ENCODE measurements at places on chromosomes 13 and 19.

- DNase-seq = peak; percentile 43
These were observed 98.5 kb upstream of the PABPC3 start for GRCh38 chr13:24997367-24997967.

- no peak for DNase-seq
These were observed 32.2 kb upstream of the TM9SF2 start for GRCh38 chr13:99469041-99469440.

DNA sequence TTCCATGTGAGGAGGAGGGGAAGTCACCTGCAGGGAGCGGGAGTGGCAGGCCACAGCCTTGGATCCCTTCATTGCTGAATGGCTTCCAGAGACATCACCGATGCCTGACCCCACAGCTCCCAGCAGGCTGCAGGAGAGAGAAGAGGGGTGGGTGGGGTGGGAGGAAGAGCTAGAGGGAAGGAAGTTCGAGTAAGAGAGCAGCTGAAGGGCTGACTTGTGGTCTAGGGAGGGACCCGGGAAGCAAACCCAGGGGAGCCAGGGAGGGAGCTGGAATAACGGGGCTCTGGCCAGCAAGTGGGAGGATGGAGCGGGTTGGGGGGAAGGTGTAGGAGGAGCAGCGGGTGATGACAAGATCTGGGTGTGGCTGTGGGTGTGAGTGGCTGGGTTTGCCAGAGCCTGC is 229.8 kb upstream of the MAB21L1 start:
- DNase-seq = no peak

DNA sequence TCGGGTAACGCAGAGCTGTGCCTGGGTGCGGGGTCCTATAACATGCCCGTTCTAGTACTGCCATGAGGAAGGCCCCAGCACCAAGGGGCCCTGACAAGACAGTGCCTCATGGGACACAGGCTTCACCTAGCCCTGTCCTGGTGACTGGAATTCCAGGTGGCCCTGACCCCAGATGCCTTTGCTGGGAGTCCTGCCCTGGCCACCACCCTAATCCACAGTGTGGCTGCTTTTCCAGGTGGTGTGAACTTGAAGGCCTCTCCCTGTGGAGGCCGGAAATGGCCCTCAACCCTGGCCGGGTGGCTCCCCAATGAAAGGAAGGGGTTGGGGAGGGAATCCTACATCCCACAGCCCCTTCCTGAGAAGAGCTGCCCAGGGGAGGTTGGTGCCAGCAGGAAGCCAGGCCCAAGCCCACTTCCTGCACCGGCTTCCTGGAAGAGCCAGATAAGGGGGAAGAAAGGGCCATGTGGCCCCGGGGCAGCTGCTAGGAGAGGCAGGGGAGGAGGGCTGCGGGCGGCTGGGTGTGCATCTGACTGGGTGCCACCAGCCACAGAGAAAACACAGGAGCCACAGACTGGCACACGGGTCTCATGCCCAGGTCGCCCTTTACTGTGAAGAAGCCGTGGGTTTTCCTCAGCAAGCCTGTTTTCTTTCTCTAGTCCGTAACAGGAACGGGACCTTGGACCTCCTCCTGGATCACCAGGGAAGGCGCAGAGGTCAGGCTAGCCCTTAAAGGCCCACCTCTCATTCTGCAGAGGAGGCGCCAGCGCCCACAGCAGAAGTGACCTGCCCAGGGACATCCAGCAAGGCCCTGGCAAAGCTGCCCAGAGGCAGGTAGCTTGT is 4.7 kb downstream of the LSM4 start:
- DNase-seq = peak; percentile 17

DNA sequence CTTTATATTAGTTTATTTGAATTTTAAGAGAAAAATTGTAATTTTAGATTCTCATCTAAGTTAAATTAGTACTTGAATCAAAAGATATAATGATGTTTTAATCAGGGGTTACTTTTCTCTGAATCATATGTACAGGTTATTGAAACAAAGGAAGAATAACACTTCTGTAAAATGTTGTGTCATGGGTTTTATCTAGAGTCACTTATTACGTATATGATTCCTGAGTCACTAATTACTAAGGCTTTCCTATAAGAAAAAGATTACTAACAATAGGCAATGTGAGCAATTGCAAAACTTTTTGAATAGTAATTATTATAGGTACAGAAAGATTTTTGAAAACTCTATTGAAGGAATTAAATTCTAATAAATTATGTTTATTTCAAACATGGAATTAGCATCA is 99.2 kb upstream of the KLF5 start:
- DNase-seq = no peak

DNA sequence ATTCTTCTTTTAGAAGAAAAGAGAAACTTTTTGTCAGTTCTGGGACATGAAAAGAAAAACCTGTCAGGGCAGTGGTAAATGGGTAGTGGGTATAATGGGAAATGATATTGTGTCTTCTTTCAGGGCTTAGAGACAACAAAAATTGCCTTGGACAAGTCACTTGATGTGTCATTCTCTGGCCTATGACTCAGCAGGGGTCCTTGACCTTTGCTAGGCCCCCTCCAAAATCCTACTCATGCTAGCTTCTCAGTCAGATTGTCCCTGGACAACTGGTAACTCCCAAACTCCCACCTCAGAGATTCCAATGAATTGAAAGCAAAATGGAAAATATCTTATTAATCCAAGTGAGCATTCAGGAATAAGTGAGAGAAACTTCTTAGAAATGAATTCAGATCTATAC is 258.8 kb upstream of the SPRY2 start:
- no peak for DNase-seq

- DNase-seq = no peak
These were observed 537.4 kb downstream of the SLITRK6 start for GRCh38 chr13:85261757-85262346.

GRCh38 chr19:16134510-16134909 is 9.0 kb upstream of the HSH2D start:
- DNase-seq = peak; percentile 60

DNA sequence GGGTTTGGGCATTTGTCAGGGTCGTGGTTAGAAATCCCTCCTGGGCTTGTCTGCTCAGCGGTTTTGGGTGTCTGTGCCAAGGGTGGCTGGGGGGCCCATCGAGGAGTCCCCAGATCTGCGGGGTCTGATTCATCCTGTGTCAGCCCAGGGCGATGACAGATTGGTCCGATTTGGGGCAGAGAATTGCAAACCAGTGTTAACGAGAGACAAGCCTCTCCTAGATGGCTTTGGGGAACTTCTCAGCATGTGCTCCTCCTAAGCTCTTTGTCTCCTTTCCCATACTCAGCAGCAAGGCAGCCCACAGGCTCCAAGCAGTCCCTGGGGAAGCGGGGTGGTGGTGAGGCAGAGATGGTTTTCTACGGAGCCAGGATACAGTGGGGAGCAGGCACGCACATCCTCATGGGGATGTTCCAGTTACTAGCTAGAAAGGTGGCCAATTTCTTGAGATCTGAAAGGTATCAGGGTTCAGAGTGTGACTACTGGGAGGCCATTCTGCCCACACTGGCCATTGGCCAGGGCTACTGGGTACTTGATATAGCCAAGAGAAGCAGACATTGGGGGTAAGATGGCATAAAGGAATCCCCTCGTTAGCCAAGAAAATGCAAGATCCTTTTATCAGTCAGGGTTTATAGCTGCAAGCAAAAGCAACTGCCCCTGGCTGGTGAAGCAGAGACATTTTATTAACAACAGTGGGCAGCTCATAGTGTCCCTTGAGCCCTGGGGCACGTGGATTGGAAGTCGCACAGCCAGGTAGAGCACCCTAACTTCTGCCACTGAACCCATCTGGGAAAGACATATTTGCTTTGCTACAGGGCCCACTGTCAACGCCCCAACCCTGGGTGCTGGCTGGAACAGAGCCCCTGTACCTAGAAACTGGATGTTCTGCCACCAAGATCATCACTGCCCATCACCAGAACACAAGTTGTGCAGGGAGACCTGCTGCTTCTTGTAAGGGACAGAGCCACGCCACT is 63.6 kb downstream of the RGCC start:
- no peak for DNase-seq

DNA sequence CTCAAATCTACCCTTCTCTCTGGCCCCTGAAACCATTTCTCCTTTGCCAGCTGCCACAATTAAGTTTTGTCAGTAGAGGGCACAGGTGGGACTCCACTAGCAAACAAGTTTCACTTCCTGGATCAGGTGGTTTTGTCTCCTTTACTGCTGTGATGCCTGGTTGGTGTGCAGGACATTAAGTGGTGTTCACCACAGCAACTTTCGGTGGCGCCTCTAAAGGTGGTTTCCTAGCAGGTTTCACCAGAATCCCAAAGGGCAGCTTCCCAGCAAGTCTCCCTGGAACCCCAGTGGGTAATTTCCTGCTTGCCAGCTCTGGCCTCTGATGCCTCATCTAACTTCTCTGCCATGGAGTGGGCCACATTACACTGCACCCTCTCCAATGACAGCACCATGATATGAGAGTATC is 16.6 kb downstream of the MED4 start:
- peak; percentile 38 for DNase-seq

DNA sequence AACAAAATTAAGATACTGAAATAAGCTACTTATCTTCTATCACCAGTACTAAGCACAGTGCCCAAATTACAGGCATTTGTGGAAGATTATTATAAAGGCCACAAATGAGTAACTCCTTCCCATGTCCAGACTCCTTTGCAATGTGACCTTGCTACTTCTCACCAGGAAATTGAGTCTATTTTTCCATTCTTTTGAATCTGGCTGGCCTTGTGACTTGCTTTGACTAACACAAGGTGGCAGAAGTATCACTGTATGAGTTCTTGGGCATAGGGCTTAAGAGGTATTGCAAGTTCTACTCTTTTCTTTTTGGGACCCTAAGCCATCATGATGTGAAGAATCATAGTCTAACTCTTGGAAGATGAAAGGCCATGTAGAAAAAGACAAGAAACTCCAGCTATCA is 49.9 kb downstream of the UGGT2 start:
- no peak for DNase-seq

DNA sequence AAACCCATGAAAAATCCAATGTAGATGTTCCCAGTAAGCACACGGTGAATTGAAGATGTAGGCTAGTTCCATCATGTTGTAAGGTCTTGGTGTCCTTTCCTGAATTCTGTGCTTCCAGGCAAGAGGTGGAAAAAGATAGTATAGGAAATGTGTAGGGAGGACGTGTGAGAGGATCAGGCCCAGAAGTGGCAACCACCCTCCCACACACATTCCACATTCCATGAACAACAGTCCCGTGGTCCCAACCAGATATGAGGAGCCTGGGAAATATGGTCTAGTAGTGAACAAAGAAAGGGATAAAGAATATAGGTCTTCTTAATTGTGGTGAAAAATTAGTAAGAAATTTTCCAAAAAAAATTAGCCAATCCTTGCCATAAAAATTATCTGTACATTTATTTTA is 1254.2 kb upstream of the SLC10A2 start:
- DNase-seq = no peak

GRCh38 chr13:50599927-50600326 is 243.6 kb downstream of the DLEU7 start:
- DNase-seq = no peak

DNA sequence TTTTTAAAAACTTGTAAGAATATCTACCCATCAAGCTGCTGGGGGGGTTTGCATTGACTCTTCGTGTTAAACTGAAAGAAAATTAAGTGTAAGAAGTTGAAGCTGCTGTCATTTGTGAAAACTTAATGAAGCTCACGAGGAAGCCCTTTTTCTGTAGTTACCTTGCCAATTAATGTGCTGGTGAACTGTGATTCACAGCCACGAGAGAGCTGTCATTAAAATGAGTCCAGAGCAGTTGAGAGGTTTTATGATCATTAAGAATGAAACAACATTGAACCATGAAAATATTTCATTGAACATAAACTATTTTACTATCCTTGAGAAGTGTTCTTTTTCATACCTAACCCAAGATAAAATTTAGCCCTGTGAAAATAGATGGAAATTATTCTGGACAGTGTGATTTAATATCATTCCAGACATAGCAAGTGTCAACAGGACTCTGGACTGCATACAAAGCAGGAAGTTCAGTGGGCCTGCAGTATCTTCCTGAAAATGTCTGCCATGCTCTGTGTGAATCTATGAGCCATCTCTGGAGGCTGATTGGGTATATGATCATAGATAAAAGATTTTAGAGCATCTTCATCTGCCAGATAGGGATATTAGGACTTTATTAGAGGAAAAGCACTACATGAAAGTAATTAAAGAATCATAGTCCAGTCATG is 53.8 kb downstream of the DPY19L3 start:
- DNase-seq = no peak

DNA sequence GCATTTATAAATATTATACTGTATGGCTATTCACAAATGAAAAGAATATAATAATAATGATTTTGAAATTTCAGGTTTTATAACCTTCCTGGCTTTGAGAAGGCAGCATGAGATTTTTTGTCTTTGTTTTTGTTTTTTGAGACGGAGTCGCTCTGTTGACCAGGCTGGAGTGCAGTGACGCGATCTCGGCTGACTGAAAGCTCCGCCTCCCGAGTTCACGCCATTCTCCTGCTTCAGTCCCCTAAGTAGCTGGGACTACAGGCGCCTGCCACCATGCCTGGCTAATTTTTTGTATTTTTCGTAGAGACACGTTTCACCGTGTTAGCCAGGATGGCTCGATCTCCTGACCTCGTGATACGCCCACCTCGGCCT is 64.1 kb downstream of the ZNF429 start:
- DNase-seq = no peak

GRCh38 chr19:36151144-36152018 is 866 bp downstream of the COX7A1 start:
- peak; percentile 40 for DNase-seq

GRCh38 chr19:18742838-18743783 is 48.0 kb downstream of the COMP start:
- DNase-seq = no peak

DNA sequence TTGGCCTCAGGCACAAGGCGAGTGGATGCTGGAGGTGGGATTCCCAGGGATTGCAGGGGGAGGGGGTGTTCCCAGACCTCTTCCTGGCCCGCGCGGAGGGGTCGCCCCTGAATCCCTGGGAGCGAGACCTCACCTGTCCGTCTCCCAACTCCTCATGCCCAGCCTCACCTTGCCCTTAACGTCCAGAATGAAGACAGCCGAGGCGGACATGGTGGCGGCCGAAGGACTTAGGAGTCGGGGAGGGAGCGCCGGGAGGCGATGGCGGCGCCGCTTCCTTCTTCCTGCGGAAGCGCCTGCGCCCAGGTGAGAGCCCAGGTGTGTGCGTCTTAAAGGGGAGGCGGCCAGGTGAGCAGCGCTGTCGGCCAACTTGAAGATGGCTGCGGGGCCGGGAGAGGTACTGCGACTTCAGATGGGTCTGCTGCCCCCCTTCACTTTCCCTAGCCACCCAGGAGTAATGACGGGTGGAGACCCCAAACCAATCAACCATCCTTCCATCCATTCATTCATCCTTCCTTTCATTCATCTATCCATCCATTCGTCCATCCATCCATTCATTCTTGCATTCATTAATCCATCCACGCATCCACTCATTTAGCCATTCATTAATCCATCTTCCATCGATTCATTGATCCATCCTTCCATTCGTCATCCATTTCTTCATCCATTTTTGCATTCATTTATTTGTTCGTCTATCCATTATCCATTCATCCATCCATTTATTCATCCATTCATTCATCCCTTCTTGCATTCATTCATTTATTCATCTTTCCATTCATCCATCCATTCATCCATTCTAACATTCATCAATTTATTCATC is at the start of gene AP1M2:
Gene AP1M2, minus strand, starts transcription at position 291 of the 817 bp plus-strand sequence. Its CDS starts 81 bp downstream, at position 210.
- no peak for DNase-seq

GRCh38 chr13:111227405-111227804 is 93.0 kb upstream of the TEX29 start:
- no peak for DNase-seq

- DNase-seq = no peak
These were observed 473 bp upstream of the SCN1B start for GRCh38 chr19:35029737-35030256.

- no peak for DNase-seq
These were observed 358.0 kb downstream of the FGF9 start for GRCh38 chr13:22028831-22029230.

Data from GM13976 (cell line).